Activated naive CD8-positive, alpha-beta T cell treated with anti-CD3 and anti-CD28 coated beads for 36 hours (primary cell): ENCODE measurements at places on chromosomes 12 and 14.
A peak's percentile ranks its signal among the peaks of the same experiment; 100 is the strongest.

GRCh38 chr12:128823216-128823915, 392 bp downstream of the SLC15A4 start:
- peaks cover 24% of the 10 kb centered on the region for H3K4me1 ChIP-seq
- peak; percentile 50 for DNase-seq
- peaks cover 35% of the 10 kb centered on the region for H3K36me3 ChIP-seq
- peak overlapping the region; percentile 87 for H3K4me3 ChIP-seq

GRCh38 chr12:27344246-27344645, 11.6 kb downstream of the BMAL2 start:
- no peak overlapping the region for H3K4me3 ChIP-seq
- peaks cover 5% of the 10 kb centered on the region for H3K27me3 ChIP-seq
- H3K27ac ChIP-seq = no peak overlapping the region
- no peaks in the 10 kb centered on the region for H3K4me1 ChIP-seq
- DNase-seq = no peak

DNA sequence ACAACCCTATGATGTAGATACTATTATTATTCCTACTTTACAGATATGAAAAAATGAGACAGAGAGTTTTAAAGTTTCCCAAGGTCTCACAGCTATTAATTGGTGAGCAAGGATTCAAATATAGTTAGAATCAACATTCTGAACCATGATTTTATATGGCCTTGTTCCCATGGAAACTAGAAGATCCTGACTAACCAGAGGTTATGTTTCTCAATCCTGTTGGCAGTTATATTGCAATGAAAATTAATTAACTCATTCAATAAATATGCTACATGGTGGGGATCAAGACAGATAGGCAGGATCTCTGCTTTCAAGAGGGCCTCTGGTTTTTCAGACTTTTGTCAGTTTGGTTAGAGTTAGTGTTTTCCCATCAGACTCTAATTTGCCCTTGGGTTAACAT, 9.3 kb upstream of the FUT8 start:
- no peak overlapping the region for H3K4me3 ChIP-seq
- no peaks in the 10 kb centered on the region for H3K27me3 ChIP-seq
- H3K4me1 ChIP-seq = peaks cover 4% of the 10 kb centered on the region
- no peak for DNase-seq
- H3K27ac ChIP-seq = no peak overlapping the region

DNA sequence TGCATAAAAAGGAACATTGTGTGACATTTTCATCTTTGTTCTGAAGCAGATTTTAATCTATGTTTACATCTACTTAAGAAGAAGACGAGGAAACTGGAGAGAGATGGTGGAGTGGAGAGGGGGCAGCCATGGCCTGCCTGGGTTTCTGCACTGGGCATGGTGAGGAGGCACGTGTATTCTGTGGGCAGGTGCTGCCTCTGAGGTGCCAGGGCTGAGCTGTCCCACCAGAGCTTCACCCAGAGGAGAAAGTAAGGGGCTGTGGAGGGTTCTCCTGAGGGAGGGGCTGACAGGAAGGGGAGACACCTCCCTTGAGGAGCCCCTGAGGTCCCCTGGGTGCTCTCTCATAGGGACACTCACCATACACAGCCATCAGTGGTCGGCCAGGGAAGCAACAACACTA, 372.4 kb upstream of the OR4E1 start:
- no peaks in the 10 kb centered on the region for H3K36me3 ChIP-seq
- H3K4me1 ChIP-seq = peaks cover 24% of the 10 kb centered on the region
- H3K27ac ChIP-seq = peak overlapping the region; percentile 85
- H3K4me3 ChIP-seq = peak overlapping the region; percentile 60
- no peaks in the 10 kb centered on the region for H3K27me3 ChIP-seq

DNA sequence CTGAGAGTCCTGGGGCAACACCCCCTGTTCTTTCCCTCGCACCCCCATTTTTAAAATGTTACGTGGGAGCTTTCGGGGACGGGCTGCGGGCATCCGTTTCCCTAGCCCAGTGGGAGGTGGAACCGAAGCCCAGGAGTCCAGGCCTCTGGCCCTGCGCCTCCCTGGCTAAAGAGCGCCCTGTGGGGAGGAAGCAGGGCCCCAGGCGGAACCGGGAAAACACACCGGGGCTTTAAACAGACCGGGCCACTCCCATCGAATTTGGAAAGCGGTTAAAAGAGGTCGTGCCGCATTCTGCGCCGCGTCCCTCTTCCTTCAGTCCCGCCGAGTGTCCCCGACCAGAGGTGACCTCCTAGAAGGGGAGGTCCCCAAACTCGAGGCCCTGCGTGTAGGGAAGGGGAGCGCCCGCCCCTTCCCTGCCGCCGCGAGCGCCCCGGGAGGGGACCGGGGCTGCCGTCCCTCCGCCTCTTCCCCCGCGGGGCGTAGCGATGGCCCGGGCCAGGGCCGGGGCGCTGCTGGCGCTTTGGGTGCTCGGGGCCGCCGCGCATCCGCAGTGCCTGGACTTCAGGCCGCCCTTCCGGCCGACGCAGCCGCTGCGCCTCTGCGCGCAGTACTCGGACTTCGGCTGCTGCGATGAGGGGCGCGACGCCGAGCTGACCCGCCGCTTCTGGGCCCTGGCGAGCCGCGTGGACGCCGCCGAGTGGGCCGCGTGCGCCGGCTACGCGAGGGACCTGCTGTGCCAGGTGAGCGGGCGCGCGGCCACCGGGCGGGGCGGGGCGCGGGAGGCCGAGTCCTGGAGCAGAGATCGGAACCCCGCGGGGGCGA, at the start of gene HHIPL1:
HHIPL1 (plus strand) TSS at position 407 of the 822 bp plus-strand sequence; CDS start at position 486, 79 bp downstream.
- no peak for DNase-seq
- H3K27me3 ChIP-seq = peaks cover 32% of the 10 kb centered on the region
- H3K36me3 ChIP-seq = no peaks in the 10 kb centered on the region
- H3K27ac ChIP-seq = no peak within 1 kb of the TSS
- peak within 1 kb of the TSS; percentile 18 for H3K4me3 ChIP-seq

DNA sequence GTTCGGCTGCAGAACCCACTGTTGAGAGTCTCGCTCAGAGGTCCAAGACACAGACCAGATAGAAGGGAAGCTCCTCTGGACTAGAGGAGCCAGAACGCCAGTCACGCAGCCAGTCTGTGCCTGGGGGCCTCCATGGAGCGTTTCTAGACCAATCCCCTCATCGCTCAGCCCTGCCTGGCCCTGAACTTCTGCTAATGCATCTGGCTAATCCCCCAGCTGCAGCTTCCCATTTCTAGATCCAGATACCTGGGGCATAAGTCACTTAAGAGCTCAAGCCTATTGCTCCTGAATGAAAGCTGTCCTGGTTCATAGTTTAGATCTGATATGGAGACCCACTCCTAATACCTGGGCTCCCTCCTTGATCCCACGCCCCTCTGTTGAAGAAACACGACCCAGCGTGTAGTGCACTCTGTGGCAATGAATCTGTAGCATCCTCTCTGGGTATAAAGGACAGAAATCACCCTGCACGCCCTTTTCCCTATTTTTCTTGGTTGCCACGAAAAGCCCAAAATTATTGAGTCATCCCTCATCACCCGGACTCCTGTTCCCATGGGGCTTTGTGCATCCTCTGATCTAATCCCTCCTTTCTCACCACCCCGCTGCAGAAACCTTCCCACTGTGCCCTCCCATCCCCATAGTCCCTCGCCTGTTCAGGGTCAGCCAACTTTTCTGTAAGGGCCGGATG, 341.6 kb upstream of the FKBP4 start:
- H3K4me3 ChIP-seq = no peak overlapping the region
- no peak for DNase-seq
- no peaks in the 10 kb centered on the region for H3K36me3 ChIP-seq
- no peaks in the 10 kb centered on the region for H3K27me3 ChIP-seq

- no peaks in the 10 kb centered on the region for H3K36me3 ChIP-seq
- H3K4me3 ChIP-seq = no peak overlapping the region
- no peak overlapping the region for H3K27ac ChIP-seq
- peaks cover 2% of the 10 kb centered on the region for H3K4me1 ChIP-seq
- H3K27me3 ChIP-seq = no peaks in the 10 kb centered on the region
These were observed 266.9 kb downstream of the KTN1 start for GRCh38 chr14:55846826-55847446.

GRCh38 chr12:51837286-51837685, 11.2 kb downstream of the FIGNL2 start:
- H3K36me3 ChIP-seq = no peaks in the 10 kb centered on the region
- peaks cover 9% of the 10 kb centered on the region for H3K4me1 ChIP-seq
- no peak overlapping the region for H3K4me3 ChIP-seq
- no peak overlapping the region for H3K27ac ChIP-seq

GRCh38 chr12:131929581-131930456, 743 bp downstream of the PUS1 start:
- H3K27ac ChIP-seq = peak overlapping the region; percentile 96
- no peaks in the 10 kb centered on the region for H3K27me3 ChIP-seq
- peaks cover 13% of the 10 kb centered on the region for H3K4me1 ChIP-seq
- peak overlapping the region; percentile 97 for H3K4me3 ChIP-seq
- peak; percentile 47 for DNase-seq

DNA sequence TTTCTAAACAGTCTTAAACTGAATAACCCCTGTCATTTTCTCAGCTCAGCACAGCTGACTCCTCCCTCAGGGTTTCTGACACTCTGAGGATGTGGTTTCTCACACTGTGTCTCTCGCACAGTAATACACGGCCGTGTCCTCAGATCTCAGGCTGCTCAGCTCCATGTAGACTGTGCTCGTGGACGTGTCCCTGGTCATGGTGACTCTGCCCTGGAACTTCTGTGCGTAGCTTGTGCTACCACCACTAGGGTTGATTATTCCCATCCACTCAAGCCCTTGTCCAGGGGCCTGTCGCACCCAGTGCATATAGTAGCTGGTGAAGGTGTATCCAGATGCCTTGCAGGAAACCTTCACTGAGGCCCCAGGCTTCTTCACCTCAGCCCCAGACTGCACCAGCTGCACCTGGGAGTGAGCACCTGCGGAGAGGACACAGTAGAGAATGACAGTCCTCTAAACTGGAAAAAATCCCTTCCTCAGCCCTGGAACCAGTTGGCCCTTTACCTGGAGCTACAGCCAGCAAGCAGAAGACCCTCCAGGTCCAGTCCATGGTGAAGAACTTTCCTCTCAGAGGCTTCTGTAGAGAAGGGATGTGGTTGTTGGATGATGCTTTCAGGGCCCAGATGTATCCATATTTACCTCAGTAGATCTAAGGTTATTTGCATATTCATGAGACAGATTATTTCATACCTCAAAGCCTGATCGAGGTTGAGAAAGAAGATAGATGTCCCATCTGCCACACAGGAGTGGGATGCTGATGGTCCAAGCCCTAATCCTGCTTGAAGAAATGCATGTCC, 984.8 kb downstream of the TMEM121 start:
- H3K4me3 ChIP-seq = peak overlapping the region; percentile 23
- H3K27ac ChIP-seq = peak overlapping the region; percentile 18

DNA sequence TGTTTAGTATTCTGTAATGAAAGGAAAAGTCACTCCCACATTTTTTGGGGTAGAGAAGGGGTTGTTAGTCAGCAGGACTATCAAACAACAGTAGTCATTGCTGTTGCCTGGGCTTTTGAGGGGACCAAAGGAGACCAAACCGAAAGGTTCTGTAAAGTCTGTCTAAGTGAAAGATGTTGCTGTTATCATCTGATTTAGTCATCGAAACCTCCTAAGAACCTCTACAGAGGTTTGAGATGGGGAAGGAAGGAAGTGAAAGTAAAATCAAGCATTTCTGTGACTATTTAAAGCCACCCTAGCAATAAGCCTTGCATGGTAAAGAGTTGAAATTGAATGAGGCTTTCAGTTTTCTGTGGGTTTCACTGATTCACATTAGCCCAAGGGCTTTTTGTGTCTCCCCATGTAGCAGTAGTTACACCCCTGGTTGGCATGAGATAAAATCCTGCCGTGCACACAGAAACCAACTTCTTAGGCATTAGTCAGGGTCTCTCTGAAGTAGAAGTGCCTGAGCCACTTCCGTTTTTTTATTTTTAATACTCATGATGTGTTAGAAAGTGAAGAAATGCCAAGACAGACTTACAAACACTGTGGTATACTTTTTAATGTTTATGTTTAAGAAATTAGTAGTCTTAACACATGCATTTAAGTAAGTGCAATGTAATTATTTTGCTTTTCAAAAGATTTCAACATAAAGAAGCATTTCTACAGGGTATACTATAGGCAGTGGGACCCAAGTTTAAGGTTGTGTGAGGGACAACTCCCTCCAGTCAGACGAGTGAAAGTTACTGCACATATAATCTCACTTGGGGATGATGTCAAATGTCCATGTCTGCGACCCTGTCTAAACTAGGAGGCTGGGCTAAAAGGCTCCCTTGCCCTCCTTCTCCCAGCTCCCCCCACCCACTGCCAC, 50.4 kb downstream of the DYRK2 start:
- H3K27me3 ChIP-seq = no peaks in the 10 kb centered on the region
- peak; percentile 62 for DNase-seq
- peak overlapping the region; percentile 48 for H3K4me3 ChIP-seq
- H3K4me1 ChIP-seq = peaks cover 58% of the 10 kb centered on the region
- peaks cover 10% of the 10 kb centered on the region for H3K36me3 ChIP-seq

- no peak for DNase-seq
- peak overlapping the region; percentile 98 for H3K27ac ChIP-seq
- peak overlapping the region; percentile 96 for H3K4me3 ChIP-seq
- H3K36me3 ChIP-seq = peaks cover 5% of the 10 kb centered on the region
These were observed 4.3 kb downstream of the C14orf93 start for GRCh38 chr14:23005451-23006187.

- H3K27ac ChIP-seq = no peak overlapping the region
- H3K4me3 ChIP-seq = no peak overlapping the region
- no peaks in the 10 kb centered on the region for H3K27me3 ChIP-seq
- DNase-seq = no peak
- peaks cover 3% of the 10 kb centered on the region for H3K4me1 ChIP-seq
These were observed 57.2 kb upstream of the USP44 start for GRCh38 chr12:95608252-95609033.

GRCh38 chr14:91873471-91874415, 6.4 kb upstream of the TC2N start:
- no peaks in the 10 kb centered on the region for H3K27me3 ChIP-seq
- H3K36me3 ChIP-seq = no peaks in the 10 kb centered on the region
- H3K27ac ChIP-seq = peak overlapping the region; percentile 63
- peak overlapping the region; percentile 50 for H3K4me3 ChIP-seq
- DNase-seq = peak; percentile 60

DNA sequence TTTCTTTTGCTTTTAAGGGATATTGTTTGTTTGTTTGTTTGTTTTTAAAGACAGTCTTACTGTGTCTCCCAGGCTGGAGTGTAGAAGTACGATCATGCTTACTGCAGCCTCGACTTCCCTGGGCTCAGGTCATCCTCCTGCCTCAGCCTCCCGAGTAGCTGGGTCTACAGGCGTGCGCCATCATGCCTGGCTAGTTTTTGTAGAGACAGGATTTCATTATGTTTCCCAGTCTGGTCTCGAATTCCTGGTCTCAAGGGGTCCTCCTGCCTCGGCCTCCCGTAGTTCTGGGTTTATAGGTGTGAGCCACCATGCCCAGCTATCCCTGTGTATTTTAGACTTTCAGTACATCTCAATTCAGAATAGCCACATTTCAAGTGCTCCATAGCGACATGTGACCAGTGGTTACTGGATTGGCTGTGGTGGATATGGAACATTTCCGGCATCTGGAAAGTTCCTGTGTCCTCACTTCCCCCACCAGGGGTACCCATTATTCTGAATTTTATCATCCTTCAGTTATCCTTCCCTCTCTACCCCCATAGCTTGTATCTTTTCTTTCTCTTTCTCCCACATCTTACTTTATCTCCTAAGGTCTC, 61.1 kb downstream of the HRK start:
- H3K4me3 ChIP-seq = peak overlapping the region; percentile 40
- H3K36me3 ChIP-seq = peaks cover 2% of the 10 kb centered on the region
- H3K27ac ChIP-seq = no peak overlapping the region
